ENCODE measurements at places on chromosomes 16 and 17.

- DNase-seq, result no peak
Measured at GRCh38 chr17:72470121-72470705, 349.4 kb downstream of the SOX9 start.

DNA sequence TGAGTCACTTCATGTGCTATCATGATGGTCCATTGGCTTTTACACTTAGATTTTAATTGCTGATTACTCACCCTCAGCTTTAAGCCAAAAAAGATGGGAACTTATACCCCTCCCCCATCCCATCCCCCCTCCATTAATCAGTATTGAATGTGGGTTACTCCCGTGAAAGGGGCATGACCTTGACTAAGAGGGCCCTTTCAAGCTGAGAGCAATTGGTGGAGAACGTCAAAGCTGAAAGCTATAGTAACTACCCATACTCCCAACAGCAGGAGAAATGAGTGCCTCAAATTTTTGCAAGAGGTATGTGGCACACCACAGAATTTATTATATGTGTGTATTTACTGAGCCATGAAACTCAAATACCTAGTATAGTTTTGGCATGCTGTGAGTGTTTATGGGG is 99.7 kb upstream of the CDH8 start:
- DNase-seq, result no peak

DNA sequence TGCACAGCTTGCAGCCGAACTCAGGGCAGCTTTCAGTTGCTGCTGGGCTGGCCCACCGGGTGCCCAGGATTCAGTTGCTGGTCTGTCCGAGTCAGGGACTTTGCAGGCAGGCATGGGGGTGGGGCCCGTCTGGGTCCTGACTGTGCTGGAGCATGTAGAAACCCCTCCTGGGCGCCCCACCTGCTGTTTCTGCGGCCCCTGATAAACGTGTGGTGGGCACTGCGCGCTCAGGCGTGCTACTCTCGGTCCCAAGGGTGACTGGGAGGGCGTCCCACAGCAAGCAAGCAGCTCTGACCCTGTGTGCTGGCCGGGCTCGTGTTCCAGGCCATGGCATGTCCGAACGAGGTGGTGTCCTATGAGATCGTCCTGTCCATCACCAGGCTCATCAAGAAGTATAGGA is 12.6 kb downstream of the TSC2 start:
- no peak for DNase-seq

- DNase-seq, result no peak
Measured at GRCh38 chr16:12323007-12323758, 346.6 kb downstream of the SNX29 start.

DNA sequence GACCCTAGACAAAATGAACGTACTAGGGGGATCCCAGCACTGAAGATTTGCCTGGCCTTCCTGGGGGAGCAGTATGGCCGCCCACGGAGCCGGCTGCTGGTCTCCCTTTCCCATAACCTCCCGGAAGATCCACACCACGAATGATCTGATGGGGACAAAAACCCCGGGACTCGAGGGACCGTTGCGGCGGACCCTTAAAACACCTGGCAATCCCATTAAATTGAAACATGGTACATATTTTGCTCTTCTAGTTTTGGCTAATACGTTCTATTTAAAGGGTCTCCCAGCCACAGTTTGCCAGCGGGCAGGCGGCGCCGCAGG is 45.2 kb upstream of the LCMT1 start:
- DNase-seq, result no peak

GRCh38 chr17:16908273-16908672 is 63.6 kb downstream of the TNFRSF13B start:
- no peak for DNase-seq

- no peak for DNase-seq
Measured at GRCh38 chr16:52512297-52512987, 34.5 kb downstream of the TOX3 start.

- DNase-seq, result no peak
Measured at GRCh38 chr17:2266045-2266864, 37.3 kb downstream of the SMG6 start.

GRCh38 chr16:64991001-64991400 is 130.9 kb downstream of the CDH11 start:
- no peak for DNase-seq

GRCh38 chr16:68313116-68313515 is 2.3 kb downstream of the PRMT7 start:
- no peak for DNase-seq

- DNase-seq, result no peak
Measured at GRCh38 chr17:3669085-3669347, 404 bp downstream of the EMC6 start.

DNA sequence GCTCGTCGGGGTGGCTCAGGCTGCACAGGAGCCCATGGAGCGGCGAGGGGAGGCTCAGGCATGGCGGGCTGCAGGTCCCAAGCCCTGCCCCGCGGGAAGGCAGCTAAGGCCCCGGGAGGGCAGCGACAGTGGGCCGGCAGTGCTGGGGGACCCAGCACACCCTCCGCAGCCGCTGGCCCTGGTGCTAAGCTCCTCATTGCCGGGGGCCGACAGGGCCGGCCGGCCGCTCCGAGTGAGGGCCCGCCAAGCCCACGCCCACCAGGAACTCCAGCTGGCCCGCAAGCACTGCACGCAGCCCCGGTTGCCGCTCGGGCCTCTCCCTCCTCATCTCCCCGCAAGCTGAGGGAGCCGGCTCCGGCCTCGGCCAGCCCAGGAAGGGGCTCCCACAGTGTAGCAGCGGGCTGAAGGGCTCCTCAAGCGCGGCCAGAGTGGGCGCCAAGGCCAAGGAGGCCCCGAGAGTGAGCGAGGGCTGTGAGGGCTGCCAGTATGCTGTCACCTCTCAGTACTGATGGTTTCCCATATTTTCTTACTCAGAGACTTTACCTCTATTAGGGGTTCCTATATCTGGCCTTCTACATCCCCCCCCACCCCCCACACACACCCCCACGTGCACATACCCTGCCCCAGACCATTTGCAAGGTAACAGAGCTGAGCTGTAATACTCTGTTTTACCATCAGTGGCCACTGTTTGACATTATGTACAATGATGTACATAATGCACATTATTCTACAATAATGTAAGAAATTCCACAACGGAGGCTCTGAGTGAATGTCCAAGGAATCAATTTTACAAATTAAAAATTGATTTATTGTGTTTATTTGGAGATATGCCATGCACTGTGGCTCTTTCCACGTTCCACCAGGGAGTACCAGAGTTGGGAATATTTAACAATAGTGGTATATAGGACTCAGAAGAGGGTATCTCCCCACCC is 3.7 kb upstream of the VAT1L start:
- peak; percentile 21 for DNase-seq

- no peak for DNase-seq
Measured at GRCh38 chr17:62825182-62825581, 17.1 kb upstream of the MARCHF10 start.

GRCh38 chr16:79698341-79698753 is 97.8 kb upstream of the MAF start:
- DNase-seq, result peak; percentile 69

DNA sequence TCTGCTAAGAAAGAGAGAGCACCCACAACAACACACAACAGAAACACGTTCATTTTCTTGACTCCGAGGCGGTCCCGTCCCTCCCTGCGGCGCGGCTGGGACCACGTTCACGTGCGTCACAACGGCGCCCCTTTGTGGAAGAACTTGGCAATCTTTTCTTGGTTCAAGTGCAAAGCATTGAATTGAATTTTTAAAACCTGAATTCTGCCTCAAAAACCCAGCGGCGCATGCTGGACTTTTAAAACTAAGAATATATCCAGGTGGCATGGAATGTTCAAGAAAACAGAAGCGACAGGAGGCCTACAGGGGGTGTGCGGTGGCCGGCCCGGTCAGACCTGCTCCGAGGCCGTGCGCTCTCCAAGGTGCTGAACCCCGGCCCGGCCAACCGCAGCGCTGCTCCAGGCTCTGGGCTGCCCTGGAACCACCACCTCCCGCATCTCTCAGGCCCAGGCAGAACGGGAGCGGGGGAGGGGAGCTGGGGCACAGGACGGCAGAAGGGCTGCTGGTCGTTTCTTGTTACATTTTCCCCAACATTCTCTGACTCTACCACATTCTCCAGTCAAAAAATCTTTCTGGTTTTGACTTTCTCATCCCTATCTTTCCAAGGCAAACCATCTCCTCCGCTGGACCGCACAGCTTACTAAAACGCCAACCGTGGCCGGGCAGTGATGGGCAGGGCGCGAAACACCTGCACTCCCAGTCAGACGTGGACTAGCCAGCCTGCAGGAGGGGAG is 3.4 kb upstream of the HEXD start:
- peak; percentile 73 for DNase-seq

DNA sequence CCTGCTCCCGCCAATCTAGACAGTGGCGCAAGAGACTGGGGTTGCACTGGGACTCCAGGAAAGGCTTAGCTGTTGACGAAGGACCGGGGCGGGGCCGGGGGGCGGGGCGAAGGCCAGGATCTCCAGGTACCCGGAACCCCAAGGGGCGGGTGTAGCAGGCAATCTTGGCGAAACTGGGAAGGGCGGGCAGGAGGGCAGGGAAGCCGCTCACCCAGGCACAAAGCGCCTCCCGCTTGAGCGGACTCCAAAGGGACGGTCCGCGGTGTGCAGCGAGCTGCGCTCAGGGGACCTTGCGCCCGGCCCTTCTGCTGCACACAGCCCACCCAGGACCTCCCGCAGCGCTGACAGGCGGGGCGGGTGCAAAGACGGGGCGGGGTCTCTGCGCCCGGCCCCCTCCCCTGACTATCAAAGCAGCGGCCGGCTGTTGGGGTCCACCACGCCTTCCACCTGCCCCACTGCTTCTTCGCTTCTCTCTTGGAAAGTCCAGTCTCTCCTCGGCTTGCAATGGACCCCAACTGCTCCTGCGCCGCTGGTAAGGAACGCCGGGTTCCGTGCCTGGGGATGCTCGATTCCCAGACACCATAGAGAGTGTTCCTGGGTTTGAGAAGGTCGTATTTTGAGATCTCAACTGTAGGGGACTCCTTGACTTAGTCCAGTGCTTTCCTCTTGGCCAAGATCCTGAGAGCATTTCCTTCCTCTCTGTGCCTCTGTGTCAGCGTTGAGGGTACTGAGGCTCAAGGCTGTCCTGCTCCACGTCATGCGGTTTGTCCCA is at the start of gene MT1F:
MT1F (plus strand) TSS at position 405 of the 772 bp plus-strand sequence; CDS start at position 505, 100 bp downstream.
- DNase-seq, result no peak

GRCh38 chr17:3959295-3959899 is 4.8 kb downstream of the ATP2A3 start:
- peak; percentile 34 for DNase-seq

DNA sequence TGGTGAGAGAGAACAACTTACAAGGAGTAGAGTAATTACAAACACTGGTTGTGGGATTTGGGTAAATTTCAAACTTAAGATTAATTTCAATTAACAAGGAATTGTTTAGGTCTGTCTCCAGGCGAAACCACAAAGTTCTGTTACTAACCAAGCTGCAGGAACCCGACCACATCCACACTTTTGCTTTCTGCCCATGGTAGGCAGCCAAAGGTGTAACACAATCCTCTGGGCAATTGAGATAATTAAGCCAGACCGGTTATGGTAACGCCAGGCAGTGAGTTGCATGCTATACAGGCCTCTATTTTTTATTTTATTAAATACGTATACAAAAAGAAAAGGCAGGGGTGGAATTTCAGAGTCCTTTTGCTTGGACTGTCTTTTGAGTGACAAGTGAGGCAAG is 12.0 kb downstream of the KCNJ2 start:
- DNase-seq, result no peak

DNA sequence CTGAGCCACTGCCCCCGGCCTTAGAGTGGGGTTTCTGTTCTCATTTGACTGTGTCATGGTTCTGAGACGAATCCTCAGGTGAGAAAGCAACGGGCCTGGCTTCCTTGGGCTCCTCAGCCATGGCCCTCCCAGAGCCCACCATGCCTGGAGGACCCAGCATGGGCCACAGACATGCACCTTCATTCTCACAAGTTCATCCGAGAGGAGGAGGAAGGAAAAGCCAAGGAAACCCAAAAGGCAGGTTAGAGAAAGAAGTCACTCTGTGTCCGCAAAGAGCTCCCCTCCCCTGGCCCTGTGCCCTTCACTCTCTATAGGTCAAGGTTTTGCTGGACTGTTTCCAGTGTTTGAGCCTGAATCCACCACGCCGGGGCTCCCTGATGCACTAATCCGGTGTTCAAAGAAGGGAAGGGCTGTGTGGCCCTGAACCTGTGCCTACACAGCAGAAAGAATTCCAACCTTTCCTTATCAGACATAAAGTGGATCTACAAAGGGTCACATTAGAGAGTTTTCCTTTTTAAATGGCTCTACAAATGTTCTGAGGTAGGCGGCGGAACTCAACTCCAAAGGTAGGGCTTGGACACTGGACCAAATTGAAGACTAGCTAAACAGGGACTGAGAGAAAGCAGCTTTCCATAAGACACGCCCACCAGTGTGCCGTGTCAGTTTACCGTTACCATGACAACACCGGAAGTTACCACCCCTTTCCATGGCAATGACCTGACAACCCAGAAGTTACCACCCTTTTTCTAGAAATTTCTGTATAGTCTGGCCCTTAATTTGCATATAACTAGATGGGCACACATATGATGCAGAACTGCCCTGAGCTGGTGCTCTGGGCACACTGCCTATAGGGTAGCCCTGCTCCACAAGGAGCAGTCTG is 15.9 kb upstream of the PECAM1 start:
- no peak for DNase-seq

- DNase-seq, result no peak
Measured at GRCh38 chr17:55388842-55389241, 32.8 kb downstream of the MMD start.

GRCh38 chr17:50661795-50662391 is 27.2 kb downstream of the ABCC3 start:
- peak; percentile 90 for DNase-seq

DNA sequence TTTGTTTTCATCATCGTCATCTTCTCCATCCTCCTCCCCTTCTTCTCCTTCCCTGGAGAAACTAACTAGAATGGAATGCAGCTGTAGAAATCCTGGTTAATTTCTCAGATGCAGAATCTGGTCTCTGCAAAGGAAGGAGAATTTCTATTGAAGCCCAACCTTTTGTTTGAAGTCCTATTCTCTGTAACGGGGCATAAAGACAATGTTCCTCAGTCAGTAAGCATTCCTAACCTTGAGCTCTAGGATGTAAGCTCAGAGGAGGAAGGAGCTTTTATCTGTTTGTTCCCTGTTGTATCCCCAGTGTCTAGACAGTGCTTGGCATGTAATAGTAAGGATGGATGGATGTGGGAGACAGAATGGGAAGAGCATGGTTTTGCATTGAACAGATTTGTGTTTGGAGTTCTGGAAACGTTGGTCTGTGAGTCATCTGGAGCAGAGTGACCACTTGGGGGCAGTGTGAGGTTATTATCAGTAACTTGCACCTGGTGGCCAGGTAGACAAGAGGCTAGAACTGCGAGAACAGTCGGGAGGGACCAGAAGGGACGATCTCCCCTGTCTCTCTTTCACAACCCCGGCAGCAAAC is 363.7 kb downstream of the SNX29 start:
- peak; percentile 72 for DNase-seq

All from fibroblast of the aortic adventitia (primary cell).